ENCODE measurements at places on chromosomes 7 and 10. TPM values are rescaled to one million over a fixed set of nuclear protein-coding genes. Genes with fewer than 3 reads are reported as not detected.

GRCh38 chr7:14389595-14389994, 400.1 kb upstream of the ETV1 start:
- DNase-seq = no peak

The SLC26A3 gene
- total RNA-seq = not detected

The CALY gene
- total RNA-seq = not detected

DNA sequence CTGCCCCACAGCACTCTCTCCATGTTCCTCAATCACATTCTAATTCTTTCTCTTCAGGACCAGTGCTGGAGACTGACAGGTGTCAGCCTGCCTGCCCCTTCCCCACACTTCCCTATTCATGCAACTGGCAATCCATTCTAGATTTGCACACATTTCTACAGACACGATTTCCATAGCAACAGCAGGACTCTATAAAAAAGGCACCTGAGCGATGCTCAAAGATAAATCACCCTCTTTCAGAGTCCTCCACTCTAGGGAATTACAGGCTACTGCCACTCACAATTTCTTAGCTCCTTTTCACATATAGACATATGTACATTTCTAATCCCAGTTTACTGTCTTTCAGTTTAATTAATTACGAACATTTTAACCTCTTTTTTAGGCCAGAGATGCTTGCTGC, 118.1 kb upstream of the ANKRD1 start:
- no peak for DNase-seq

The INMT gene
- 0.06 TPM for total RNA-seq

The GBX1 gene
- not detected for total RNA-seq

The OR2A2 gene
- not detected for total RNA-seq

The R3HCC1L gene
- 11.8 TPM for total RNA-seq

GRCh38 chr7:1366801-1367405, 92.4 kb downstream of the MICALL2 start:
- DNase-seq = no peak

DNA sequence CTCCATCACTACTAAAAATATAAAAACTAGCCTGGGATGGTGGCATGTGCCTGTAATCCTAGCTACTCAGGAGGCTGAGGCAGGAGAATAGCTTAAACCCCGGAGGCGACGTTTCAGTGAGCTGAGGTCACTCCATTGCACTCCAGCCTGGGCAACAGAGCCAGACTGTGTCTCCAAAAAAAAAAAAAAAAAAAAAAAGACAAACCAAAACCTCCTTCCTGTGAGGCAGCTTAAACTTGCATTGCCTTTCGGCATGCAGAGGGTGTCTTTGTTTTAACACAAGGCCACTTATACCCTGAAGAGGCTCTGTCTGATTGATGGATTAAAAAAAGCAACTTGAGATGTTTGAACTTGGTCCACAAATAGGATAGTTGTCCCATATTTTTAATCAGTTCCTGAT, 128.4 kb upstream of the RSU1 start:
- DNase-seq = peak; percentile 34

DNA sequence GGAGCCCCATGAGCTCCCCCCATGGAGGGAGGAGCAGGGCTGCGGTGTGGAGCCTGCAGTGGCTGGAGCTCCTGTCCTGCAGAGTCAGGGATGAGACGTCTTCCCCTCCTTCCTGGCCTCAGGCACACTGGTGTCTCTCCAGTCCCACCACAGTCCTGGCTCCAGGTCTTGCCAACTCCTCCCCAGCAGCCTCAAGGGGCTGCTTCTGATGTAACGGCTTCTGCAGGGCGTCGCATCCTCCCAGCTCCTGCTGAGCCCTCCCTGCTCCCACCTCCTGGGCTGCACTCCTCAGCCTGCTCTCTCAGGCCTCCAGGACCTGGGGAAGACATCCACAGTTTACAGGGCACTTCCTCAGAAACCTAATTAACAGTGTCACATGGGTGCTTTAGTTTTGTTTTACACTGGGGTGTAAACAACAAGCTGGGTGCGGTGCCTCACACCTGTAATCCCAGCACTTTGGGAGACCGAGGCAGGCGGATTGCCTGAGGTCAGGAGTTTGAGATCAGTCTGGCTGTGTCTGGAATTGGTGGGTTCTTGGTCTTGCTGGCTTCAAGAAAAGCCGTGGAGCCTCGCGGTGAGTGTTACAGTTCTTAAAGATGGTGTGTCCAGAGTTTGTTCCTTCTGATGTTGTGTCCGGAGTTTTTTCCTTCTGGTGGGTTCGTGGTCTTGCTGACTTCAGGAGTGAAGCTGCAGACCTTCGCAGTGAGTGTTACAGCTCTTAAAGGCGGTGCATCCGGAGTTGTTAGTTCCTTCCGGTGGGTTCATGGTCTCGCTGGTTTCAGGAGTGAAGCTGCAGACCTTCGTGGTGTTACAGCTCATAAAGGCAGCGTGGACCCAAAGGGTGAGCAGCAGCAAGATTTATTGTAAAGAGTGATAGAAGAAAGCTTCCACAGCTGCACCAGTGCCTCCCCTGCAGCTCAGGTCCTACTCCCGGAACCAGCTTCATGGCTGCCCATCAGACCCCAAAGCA, 95.0 kb downstream of the PAXIP1 start:
- DNase-seq = no peak

DNA sequence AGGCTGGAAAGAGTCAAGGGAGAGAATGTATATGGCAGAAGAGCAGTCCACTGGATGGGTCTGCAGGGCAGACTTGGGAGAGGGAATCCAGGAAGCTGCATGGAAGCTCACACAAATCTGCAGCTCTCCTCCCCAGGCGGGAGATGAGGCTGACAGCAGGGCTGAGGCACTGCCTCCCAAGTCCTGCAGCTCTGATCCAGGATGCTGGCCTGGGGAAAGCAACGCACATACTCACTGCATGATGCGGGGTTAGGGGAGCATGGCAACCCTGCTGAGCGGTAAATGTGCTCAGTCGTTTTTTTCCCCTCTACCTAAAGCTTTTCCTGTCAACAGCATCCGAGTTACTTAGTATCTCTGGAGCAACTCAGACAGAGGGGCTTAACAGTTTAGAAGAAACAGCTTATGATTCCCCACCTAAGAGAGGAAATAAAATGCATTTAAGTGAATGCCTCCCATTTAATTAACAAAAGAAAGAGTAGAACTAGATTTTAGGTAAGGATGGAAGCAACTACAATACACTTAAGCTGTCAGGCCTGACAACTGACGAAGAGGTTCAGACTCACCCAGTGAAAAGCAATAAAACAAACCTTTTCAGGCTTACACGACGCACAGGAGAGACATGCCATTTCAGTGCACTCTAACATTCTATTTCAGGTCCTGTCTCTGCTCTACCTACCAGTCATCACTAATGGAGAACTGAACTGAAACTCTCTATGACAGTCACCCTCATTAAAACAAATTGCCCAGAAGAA, 37.0 kb downstream of the CHCHD3 start:
- no peak for DNase-seq

- no peak for DNase-seq
Measured at GRCh38 chr7:69791739-69792138, 193.5 kb downstream of the AUTS2 start.

DNA sequence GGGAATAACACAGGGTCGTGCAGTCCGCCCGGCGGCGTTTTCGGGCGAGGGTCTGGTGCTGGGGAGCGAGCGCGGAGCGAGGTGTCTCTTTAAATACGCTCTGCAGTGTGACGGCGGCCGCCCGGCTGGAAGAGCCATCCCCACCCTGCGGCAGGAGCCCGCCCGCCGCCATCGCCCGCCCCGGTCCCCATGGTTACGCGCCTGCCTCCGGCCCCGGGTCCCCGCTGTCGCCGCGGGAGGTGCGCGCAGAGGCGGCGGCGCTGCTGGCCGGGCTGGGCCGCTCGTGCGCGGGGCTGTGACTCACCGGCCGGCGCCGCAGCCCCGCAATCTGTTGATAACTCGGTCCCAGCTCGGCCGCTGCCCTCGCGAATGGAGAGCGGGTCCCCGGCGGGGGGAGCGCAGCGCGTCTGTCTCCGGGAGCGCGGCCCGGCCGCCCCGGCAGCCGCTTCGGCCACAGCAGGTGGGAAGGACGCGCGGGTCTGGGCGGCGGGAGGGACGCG, at the start of gene ADGRA1:
ADGRA1 (plus strand) TSS at position 246 of the 500 bp plus-strand sequence. CDS start 986 bp downstream, outside the sequence.
- no peak for DNase-seq

GRCh38 chr7:30694218-30694745, 12.0 kb upstream of the CRHR2 start:
- no peak for DNase-seq

- no peak for DNase-seq
Measured at GRCh38 chr7:3832199-3832598, 531.1 kb downstream of the SDK1 start.

The RSU1 gene
- 58.6 TPM for total RNA-seq

The SPDYE16 gene
- total RNA-seq = under 0.01 TPM

DNA sequence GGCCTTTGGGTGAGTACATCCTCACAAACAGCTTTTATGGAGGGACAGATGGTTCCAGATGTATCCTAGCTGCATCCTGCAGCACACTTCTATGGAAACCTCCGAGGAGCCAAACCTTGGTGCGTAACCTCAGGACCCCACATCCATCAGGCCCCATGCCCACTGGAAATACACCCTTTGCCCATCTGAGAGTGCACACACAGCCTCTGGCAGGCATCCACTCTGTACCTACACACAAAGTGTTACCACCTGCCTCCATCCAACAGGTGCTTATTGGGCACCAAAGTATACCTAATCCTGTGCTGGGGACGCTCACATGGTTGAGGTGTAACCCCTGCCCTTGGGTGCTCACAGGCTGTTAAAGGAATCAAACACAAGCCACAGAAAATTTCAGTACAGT, 117.9 kb downstream of the ADCY1 start:
- no peak for DNase-seq

The SMC3 gene
- 43.2 TPM for total RNA-seq

- no peak for DNase-seq
Measured at GRCh38 chr10:111478651-111479050, 401.8 kb downstream of the ADRA2A start.

DNA sequence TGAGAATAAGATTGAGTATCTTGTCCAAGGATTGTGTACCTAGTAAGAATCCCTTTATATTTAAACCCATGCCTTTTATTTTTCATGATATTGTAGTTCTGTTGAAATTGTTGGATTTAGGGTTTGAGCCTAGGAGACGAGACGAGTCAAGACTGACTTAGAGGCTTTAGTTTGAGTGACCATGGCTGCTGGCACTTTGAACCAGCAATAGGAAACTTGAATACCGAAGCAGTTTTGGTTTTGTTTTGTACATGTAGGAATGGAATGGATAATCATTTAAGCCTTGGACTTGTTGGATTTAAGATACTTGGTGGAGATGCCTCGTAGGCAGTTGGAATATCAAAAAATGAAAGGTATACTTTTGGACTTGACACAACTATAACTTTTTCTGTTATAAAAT, 229.0 kb downstream of the BICC1 start:
- no peak for DNase-seq

GRCh38 chr7:103101543-103101942, 26.6 kb downstream of the ARMC10 start:
- DNase-seq = no peak

GRCh38 chr10:96688789-96689188, 31.5 kb downstream of the PIK3AP1 start:
- DNase-seq = no peak

DNA sequence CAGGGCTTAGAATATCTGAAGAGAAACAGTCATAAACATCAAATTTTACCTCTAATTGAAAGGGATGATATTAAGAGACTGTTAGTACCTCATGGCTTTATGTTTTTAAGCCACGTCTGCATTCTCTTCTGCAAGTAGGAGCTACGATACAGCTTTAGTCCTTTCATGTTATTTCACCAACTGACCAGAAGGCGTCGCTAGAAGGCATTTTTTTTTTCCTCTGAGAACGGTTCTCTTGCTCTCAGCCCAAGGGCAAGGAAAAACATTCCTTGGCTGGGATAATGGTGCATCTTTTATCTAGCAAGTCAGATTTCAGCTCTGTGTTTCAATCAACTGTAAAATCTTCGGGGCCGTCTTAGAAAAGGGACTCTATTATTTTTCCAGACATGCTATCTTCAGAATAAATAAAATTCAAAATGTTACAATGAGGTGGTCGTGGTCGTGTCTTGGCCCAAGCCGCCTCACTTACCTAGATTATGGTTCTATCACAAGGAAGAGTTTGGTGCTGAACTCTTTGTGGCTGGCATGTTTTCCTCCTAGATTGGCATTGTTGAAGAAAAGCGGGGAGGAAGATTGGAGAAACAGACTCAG, 41.6 kb upstream of the LYZL2 start:
- peak; percentile 62 for DNase-seq

DNA sequence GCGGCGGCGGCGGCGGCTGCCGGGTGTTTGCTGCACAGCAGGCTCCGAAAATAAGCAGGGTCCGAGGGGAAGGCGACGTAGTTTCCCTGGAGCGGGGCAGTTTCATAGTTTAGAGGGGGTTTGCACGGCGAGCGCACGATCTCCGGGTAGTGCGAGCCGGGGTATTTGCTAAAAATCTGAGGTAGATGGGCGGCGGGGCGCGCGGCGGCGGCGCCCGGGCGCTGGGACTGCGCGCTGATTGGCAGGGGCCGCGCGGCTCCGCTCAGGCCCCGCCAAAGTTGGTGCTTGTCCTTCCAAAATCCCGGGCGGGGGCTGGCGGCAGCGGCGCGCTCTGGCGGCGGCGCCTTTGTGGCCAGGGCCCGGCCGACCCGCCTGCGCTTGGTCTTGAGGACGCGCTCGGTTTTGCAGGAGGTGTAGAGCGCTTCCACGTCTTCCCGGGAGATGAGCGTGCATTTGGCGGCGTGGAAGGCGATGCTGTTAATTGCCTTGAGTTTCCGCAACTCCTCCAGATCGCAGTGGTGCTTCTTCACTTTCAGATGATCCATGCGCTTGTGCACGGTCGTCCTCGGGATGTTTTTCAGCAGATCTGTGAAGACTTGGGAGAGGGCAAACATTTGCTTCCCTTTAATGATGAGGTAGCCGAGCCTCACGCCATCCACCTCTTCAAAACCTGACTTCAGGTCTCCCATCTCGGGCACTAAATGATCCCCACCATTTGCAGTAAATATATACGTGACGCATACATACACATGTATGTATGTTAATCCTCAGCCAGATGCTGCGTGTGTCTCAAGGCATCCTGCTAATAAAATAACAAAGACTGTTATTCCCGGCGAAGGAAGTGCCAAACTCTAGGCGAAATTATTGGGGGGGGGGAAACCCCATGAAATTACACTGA, 8.1 kb downstream of the SKIDA1 start:
- DNase-seq = peak; percentile 63

The CALML5 gene
- total RNA-seq = not detected

The LIPF gene
- total RNA-seq = not detected

DNA sequence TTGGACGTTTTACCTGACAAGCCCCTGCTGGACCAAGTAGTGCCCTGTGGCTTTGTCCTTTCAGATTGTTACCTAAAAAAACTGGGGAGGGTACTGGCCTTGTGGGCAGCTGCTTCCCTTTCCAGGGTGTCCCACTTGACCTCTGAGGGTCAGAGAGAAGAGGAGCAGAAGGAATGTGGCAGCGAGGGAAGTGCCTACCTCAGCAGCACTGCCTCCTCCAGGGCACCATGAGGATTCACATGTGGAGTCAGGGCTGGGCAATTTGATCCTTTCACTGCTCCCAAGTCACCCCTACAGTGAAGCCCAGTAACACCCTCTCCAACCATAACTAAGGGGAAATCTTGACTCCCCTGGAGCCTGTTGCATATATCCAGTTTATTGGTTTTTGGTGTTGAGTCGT, 64.6 kb downstream of the ITGB1 start:
- peak; percentile 19 for DNase-seq

DNA sequence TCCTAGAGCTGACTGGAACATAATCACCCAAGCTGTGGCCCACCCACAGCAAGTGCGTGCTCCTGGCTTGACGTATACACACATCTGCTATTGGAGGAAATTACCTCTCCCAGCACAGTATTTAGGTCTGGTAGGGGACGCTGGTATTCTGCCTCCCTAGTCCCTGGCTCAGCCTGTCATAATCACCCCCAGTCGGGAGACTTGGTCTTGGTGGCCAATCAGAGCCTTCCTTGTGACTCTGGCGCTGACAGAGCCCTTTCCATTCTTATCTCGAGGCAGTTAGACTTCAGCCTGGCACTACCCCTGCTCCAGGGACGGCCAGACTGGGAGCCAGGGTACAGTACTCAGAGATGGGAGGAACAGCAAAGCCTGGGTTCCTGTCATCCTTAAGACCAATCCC, 14.3 kb upstream of the PRKAG2 start:
- no peak for DNase-seq

Data from Daoy (cell line).